NCI-H1694 treated with DMSO at 0.1 percent for 48 hours (cell line): ENCODE measurements at places on chromosomes 4 and X.
A peak's percentile ranks its signal among the peaks of the same experiment; 100 is the strongest.

DNA sequence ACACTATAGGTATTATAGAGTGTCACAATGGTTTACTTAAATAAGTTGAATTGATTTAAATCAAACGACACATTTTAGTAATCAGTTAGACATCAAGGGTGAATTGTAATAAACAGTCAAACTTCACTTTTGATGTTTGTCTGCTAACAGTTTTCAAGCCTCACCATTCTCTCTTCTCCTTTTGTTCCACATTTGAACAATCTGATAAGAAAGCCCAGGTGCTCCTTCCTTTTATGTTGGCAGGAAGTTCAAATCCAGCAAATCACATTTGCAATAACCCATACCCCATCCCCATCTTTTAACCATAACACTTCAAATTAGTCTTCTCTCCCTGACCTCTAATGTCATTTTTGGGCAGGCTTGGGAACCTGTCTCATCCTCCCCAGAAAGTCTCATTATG lies 63.4 kb upstream of the GC start:
- DNase-seq, result no peak

DNA sequence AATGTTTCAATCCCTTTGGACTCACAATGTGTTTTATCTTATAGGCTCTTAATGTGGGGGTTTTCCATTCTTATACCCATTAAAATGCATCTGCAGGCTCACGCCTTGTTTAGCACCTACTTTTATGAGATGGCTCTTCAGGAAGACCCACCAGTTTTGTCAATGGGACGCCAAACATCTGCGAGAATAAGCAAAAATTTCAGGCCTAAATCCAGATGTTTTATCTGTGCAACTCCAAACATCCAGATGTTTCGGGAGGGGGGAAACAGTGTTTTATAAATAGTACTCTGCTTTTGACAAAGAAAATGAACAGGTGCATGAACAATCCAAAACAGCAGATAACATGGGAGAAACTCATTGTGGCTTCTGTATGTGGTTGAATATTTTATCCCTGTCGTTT lies 342.8 kb downstream of the DHX15 start:
- no peak for DNase-seq

GRCh38 chr4:80454040-80454439 lies 118.5 kb downstream of the CFAP299 start:
- no peak for DNase-seq

DNA sequence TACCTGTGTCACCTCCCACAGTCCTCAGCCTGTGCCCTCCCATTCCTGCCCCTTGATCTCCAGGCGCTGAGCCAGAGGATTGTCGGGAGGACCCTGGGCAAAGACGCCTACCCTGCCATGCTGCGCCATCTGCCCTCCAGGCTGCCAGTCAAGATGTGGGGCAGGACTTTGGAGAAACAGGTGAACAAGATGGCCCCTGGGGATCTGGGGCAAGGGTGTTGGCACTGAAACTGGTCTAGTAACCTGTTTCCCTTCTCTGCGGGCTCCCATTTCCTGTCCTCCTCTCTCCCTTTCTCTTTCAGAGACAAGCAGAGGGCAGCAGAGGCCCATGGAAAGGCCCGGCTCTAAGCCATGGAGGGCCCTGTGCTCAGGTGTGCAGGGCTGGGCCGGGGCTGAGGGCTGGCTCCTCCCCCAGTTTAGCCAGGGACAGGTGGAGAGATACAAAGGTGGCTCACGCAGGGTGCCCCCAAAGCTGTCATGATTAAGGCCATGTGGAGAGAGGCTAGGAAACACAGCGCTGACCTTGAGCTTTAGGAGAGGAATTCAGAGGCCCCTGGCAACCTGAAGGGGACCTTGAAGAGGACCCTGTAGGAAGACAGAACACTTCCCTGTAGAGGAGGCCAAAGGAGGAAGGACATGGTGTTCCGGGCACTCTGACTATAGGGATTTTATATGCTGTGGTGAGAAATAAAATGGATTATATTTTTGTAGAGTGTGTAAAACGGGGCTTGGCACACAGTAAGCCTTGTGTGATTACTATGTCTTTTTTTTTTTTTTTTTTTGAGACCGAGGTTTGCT lies at the start of gene GLOD5:
GLOD5 (plus strand) TSS at position 74 of the 798 bp plus-strand sequence; CDS start at position 118, 44 bp downstream.
- no peak for DNase-seq

- no peak for DNase-seq
Measured at GRCh38 chr4:157587681-157588423, 367.3 kb downstream of the GRIA2 start.

GRCh38 chr4:112279025-112279881 lies 6.5 kb downstream of the TIFA start:
- DNase-seq, result no peak

GRCh38 chr4:26252349-26253025 lies 68.3 kb upstream of the RBPJ start:
- DNase-seq, result no peak

DNA sequence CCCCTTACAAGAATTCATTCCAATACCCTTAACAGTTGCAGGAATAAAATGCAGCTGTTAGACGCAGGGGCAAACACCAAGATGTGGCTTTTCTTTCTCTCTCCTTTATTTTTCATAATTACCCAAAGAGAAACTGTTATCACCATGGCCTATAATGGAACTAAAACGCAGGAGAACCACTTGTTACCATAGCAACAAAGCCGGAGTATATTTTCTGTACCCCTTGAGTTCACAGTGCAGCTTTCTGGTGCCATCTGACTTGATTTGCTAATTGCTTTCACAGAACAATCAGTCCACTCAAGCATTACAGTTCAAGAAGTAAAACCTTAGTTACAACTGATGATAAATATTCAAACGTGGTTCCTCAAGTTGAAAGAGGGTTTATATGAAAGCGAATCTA lies 157.9 kb downstream of the AMELX start:
- no peak for DNase-seq

- DNase-seq, result no peak
Measured at GRCh38 chr4:87806520-87806919, 7.2 kb downstream of the IBSP start.

DNA sequence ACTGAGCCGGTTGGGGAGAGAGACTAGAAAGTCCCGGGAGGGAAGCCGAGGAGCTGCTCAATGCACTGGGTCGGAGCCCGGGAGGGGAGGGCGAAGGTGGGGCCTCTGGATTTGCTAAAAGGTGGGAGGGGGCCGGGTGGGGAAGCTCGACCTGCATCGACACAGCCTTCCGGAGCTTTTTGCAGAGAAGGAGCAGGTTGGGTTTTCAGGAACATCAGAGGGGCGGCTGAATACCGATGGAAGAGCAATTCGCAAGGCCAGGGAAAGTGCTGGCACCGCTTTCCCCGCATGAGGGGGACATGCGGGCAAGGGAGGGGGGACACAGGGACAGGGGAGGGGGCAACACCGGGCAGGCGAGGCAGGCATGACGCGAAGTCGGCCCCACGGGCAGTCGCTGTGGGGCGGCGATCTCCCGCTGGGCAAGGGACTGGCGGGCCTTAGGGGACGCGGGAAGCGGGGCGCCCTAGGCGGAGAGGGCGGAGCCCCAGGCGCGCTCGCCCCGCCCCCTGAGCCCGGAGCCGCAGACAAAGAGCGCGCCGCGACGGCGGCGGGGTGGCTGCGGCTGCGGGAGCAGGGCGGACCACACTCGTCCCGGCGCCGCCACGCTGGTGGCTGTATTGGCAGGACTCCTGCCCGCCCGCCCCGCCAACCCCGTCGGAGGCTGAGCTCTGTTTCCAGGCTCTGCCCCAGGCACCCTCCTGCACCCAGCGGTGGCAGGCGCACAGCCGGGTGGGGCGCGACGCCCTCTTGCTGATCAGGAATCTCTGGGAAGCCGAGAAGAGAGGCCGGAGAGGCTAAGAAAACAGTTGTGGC lies 11.6 kb downstream of the PDZD4 start:
- no peak for DNase-seq

GRCh38 chrX:107630031-107630689 lies 1.9 kb downstream of the PRPS1 start:
- DNase-seq, result no peak

- no peak for DNase-seq
Measured at GRCh38 chr4:3834186-3834662, 68.0 kb downstream of the ADRA2C start.

GRCh38 chrX:130805903-130806302 lies 97.1 kb downstream of the ENOX2 start:
- DNase-seq, result no peak

- DNase-seq, result no peak
Measured at GRCh38 chr4:170025523-170026252, 507 bp downstream of the MFAP3L start.

DNA sequence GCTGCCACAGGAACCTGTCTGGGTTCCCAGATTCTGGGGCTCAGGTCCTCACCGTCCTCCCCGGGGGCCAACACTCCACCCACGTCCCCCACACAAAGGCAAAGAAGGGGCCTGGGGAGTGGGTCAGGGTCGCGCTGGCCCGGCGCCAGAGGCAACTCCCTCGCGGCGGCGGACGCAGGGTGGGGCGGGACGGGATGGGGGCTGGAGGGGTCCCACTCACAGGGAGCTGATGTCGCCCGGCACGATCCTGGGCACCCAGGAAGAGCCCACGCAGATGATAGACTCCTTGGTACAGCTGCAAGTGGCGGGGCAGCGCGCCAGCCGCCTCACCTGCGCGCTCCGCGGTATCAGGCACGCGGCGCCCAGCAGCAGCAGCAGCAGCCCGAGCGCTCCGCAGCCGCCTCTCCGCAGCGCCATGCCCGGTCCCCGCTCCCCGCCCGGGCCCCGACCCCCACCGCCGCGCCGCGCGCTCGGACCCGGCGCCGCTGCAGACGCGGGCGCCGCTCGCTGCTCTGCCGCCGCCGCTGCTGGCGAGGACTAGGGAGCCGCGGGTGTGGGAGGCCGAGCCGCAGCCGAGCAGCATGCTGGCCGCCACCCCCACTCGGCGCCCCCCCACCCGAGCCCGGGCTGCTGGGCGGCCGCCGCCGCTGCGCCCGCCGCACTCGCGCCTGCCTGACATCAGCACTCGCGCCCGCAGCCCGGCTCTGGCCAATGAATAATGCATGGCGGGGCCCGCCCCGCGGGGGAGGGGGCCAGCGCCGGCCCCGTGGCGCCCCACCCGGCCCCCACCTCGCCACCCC lies at the start of gene LGI2:
LGI2 (minus strand) TSS at position 670 of the 800 bp plus-strand sequence; CDS start at position 417, 253 bp downstream.
- no peak for DNase-seq

GRCh38 chrX:132875650-132876522 lies 82.5 kb downstream of the HS6ST2 start:
- no peak for DNase-seq

- no peak for DNase-seq
Measured at GRCh38 chr4:153432965-153433753, 33.0 kb upstream of the TMEM131L start.

GRCh38 chr4:11341337-11342043 lies 87.2 kb downstream of the HS3ST1 start:
- no peak for DNase-seq

- DNase-seq, result no peak
Measured at GRCh38 chr4:96952610-96953009, 1112.7 kb downstream of the PDHA2 start.

DNA sequence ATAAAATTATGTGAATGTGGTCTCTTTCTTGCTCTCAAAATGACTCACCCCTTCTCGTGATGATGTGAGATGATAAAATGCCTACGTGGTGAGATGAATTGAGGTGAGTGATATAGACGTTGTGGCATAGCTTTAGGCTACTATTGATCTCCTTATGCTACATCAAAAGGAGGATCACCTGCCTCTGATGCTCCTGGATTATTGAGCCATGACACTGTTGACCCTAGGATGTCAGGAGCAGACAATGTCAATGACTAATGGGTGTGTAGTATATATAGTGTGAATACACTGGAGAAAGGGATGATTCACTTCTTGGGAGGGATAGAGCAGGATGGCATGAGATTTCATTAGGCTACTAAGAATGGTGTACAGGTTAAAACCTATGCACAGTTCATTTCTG lies 210.7 kb upstream of the PRPS2 start:
- DNase-seq, result no peak

- no peak for DNase-seq
Measured at GRCh38 chr4:83318666-83319065, 16.0 kb downstream of the HPSE start.

DNA sequence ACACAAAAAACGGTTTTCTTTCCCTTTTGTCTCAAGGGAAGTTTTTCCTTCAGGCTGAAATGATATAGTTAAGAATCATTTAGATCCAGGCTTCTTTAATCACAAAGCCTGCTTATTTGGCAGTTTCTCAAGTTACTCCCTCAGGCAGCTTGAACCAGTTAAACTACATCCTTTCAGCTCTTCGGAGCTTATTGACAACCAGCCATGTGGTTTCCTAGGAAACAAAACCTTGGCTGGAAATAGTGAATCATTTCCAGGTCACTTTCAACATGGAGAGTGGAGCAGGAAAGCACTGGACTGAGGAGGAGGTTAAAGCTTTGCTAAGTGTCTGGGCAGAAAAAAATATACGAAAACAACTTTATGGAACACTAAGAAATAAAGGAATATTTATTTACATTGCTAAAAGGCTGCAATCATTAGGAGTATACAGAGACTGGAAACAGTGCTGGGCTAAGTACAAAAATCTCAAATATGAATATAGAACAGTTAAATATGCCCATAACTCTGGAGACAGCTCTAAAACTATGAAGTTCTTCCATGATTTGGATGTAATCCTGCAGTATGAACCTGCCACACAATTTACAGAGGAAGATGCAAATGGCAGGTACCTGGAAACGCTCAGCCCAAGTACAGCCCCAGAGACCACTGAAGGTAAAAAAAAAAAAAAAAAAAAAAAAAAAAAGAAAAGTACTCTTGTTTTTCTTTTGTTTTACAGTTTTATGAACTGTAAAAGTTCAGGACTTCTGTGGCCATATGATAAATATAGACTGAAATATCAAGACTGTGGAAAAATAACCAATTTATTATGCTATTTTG lies 23.2 kb upstream of the AASDH start:
- peak; percentile 31 for DNase-seq

DNA sequence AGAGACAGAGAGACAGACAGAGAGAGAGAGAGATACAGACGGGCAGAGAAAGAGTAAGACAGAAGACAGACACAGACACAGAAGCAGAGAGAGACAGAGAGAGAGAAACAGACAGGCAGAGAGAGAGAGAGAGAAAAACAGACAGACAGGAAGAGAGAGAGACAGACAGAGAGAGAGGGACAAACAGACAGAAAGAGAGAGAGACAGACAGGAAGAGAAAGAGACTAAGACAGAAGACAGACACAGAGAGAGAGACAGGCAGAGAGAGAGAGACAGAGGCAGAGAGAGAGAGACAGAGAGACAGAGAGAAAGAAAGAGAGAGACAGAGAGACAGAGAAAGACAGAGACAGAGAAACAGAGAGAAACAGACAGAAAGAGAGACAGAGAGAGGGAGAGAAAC lies 27.2 kb upstream of the NAA11 start:
- DNase-seq, result no peak

- peak; percentile 4 for DNase-seq
Measured at GRCh38 chrX:120769576-120770341, 105.9 kb downstream of the CT47B1 start.

DNA sequence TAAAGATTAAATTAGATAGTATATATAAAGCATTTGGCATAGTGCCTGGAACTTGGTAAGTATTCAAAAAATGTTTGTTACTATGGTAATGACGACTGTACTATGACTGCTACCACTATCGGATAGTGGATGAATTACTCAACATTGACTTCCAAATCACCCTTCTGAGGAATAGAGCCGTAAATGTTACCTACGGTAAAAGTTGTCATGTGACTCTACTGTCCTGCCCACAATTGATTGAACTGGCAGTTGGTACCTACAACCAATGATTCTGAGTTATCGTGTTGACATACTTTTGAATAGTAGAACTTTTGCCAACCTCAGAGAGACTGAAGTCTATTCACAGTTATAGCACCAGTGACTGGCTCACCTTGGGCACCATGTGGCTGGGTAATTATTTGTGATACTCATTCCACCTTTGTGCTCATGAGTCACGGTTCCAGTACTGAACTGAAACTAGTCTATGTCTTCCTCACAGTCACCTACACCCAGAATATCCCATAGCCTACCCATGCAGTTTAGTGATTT lies 185.5 kb upstream of the PITX2 start:
- DNase-seq, result no peak
